ENCODE measurements at places on chromosomes 4 and X. TPM values are rescaled to one million over a fixed set of nuclear protein-coding genes. Genes with fewer than 3 reads are reported as not detected.

Gene SPANXC
- not detected for total RNA-seq

Gene ARMCX2
- 55.0 TPM for total RNA-seq

Gene HPF1
- 15.2 TPM for total RNA-seq

Gene PROM1
- 4.6 TPM for total RNA-seq

Gene CXCL13
- not detected for total RNA-seq

Gene PPARGC1A
- 19.7 TPM for total RNA-seq

Gene MSX1
- total RNA-seq: 6.3 TPM

Gene AP1AR
- 11.7 TPM for total RNA-seq

- peak; percentile 19 for DNase-seq
- H3K27me3 ChIP-seq: no peaks in the 10 kb centered on the region
- H3K4me3 ChIP-seq: no peak overlapping the region
- H3K27ac ChIP-seq: no peak overlapping the region
- H3K4me1 ChIP-seq: no peaks in the 10 kb centered on the region
These were observed 431.6 kb downstream of the IDS start for GRCh38 chrX:149073479-149073878.

- no peak overlapping the region for H3K27ac ChIP-seq
- no peak overlapping the region for H3K4me3 ChIP-seq
- no peaks in the 10 kb centered on the region for H3K36me3 ChIP-seq
- H3K27me3 ChIP-seq: no peaks in the 10 kb centered on the region
These were observed 231.2 kb upstream of the HAND2 start for GRCh38 chr4:173761236-173761635.

DNA sequence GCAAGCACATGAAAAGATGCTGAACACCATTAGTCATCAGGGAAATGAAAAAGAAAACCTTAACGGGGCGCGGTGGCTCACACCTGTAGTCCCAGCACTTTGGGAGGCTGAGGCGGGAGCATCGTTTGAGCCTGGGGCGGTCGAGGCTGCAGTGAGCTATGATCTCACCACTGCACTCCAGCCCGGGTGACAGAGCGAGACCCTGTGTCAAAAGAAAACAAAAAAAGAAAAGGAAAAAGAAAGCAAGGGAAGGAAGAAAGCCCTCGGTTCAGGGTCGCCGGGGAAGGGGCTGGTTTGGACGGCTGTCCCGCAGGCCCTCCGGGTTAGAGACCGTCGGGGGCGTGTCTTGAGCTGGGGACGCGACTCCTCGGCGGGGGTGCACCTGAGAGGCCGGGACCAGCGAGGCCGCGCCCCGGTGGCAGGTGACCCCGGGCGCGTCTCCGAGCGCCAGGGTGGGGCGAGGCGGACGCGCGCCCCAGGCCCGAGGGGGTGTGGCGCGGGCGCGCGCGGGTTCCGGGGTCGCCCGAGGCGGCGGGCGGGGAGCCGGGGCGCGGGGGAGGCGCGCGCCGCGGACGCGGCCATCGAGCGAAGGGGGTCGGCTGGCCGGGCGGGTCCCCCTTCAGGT is 478 bp upstream of the PLXNA3 start:
- no peaks in the 10 kb centered on the region for H3K27me3 ChIP-seq
- peaks cover 16% of the 10 kb centered on the region for H3K36me3 ChIP-seq
- H3K4me3 ChIP-seq: peak overlapping the region; percentile 59
- H3K27ac ChIP-seq: peak overlapping the region; percentile 69
- peaks cover 17% of the 10 kb centered on the region for H3K4me1 ChIP-seq

DNA sequence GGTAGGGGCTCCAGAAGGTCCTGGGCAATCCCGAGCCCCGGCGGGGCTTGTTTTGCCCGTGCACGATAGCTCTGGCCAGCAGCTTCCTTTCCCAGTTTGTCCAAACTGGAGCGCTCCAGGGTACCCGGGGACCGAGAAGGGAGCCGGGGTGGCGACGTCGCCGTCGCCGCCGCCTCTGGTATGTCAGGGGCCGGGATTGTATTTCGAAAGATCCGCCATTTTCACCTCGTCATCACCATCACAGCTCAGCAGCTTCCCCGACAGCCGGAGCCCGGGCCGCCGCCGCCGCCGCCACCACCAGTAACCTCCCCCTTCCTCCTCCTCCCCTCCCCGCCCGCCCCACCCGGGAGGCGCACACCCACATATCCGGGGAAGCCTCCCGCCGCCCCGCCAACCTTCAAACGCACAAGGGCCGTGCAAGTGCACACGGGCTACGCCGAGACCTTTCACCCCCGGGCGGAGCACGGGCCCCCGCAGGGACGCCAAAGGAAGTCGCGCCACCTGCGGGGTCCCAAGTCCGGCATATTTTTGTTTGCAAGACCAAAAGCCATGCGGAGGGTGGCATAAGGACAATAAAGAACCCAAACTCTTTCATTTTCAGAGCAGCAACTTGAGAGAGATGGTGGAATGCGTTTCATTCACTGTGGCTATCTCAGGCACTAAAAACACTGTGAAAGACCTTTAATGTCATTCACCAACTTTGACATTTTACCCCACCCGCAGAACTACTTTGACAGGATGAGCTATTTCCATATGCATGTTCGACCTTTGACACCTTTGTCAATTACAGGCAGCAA is at the start of gene LIN54:
Gene LIN54 (minus strand): TSS at position 302 of the 797 bp plus-strand sequence. CDS start 25,979 bp downstream, outside the sequence.
- peak; percentile 97 for DNase-seq
- H3K27me3 ChIP-seq: no peaks in the 10 kb centered on the region
- peaks cover 49% of the 10 kb centered on the region for H3K4me1 ChIP-seq
- peak within 1 kb of the TSS; percentile 91 for H3K27ac ChIP-seq

- no peak for DNase-seq
- no peak overlapping the region for H3K4me3 ChIP-seq
- H3K27me3 ChIP-seq: no peaks in the 10 kb centered on the region
- no peak overlapping the region for H3K27ac ChIP-seq
- no peaks in the 10 kb centered on the region for H3K4me1 ChIP-seq
These were observed 146.8 kb downstream of the RPA4 start for GRCh38 chrX:97030463-97030862.

GRCh38 chr4:38141808-38142500 is 181.8 kb downstream of the PTTG2 start:
- H3K4me3 ChIP-seq: no peak overlapping the region
- no peak overlapping the region for H3K27ac ChIP-seq
- no peaks in the 10 kb centered on the region for H3K4me1 ChIP-seq
- DNase-seq: no peak
- H3K36me3 ChIP-seq: peaks cover 39% of the 10 kb centered on the region
- H3K27me3 ChIP-seq: no peaks in the 10 kb centered on the region

DNA sequence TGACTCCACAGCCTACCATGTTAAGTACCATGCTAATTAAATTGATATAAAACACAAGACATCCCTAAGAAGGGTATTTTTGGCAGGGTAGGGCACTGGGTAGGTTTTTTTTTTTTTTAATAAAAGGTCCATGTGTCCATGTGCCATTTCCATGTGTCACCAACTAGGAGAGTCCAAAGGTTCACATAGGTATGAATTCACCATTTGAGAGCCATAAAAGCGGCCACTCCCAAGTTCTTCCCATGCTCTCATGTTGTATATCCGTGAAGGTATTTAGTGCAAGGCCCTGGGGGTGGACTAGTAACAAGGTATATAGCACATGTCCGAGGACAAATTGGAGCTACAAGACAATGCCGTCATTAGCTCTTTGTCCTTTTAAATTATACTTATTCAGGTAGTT is 107.3 kb downstream of the PDE5A start:
- H3K27ac ChIP-seq: peak overlapping the region; percentile 25
- no peaks in the 10 kb centered on the region for H3K27me3 ChIP-seq
- peaks cover 26% of the 10 kb centered on the region for H3K36me3 ChIP-seq
- no peak for DNase-seq

DNA sequence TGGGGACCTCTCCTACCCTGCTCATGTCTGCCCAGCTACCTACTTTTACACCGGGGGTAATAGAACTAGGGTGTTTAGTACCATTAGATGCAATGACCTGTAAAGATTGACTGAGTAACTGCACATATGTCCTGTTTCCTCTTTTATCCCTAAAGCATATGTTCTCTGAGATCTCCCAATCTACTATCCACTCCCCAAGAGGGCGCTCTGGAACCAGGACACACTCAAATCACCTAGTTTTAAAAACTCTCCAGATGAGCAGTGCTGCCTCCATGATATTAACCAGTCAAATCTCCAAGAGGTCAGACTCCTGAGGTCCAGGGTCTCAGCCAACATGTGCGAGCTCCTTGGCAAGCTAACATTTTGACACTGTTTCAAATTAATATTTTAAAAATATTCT is 87.0 kb upstream of the TSPAN5 start:
- no peaks in the 10 kb centered on the region for H3K4me1 ChIP-seq
- H3K27ac ChIP-seq: no peak overlapping the region
- no peaks in the 10 kb centered on the region for H3K36me3 ChIP-seq
- no peak overlapping the region for H3K4me3 ChIP-seq
- H3K27me3 ChIP-seq: no peaks in the 10 kb centered on the region

DNA sequence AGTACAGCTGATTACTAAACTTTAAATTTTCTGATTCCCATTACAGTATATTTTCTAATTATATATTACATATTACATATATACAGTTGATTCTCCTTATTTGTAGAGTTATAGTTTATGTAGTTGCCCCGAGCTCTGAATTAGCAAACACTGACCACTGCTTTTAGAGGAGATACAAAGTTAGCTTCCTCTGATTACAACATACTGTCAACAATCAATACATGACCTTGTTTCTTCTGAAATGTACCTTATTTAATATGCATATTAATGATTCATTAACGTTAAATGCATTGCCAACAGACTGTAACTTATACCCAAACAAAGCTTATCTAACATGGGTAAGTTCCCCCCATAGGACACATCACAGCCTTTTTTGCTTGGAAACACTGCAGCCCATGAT is 81.5 kb downstream of the ATP10D start:
- H3K4me3 ChIP-seq: no peak overlapping the region
- no peaks in the 10 kb centered on the region for H3K4me1 ChIP-seq

GRCh38 chr4:147825451-147826287 is 93.8 kb downstream of the ARHGAP10 start:
- peaks cover 7% of the 10 kb centered on the region for H3K36me3 ChIP-seq
- peak overlapping the region; percentile 87 for H3K27ac ChIP-seq
- no peaks in the 10 kb centered on the region for H3K27me3 ChIP-seq
- peak overlapping the region; percentile 10 for H3K4me3 ChIP-seq
- peaks cover 87% of the 10 kb centered on the region for H3K4me1 ChIP-seq

- peaks cover 10% of the 10 kb centered on the region for H3K4me1 ChIP-seq
- H3K27ac ChIP-seq: no peak overlapping the region
- H3K4me3 ChIP-seq: no peak overlapping the region
- H3K27me3 ChIP-seq: no peaks in the 10 kb centered on the region
These were observed 30.2 kb downstream of the SPINK2 start for GRCh38 chr4:56791316-56791715.

DNA sequence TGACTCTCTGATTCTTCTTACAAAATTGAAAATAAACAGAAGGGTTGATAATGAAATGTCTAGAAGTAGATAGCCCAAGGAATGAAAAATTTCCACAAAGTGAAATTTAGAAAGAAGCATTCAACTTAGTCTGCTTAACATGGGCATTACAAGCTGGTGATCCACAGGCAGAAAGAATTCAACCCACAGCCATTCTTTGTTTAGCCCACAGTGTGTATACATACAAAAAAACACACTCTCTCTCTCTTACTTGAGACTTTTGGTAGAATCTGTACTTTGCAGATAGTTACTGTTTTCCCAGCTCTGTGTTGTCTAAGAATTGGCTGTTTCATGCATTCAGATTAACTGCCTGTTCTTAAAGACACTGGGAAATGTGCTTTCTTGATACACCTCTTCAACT is 159.8 kb downstream of the SLC4A4 start:
- H3K27ac ChIP-seq: no peak overlapping the region
- no peaks in the 10 kb centered on the region for H3K27me3 ChIP-seq
- no peaks in the 10 kb centered on the region for H3K4me1 ChIP-seq
- no peak for DNase-seq
- no peak overlapping the region for H3K4me3 ChIP-seq
- no peaks in the 10 kb centered on the region for H3K36me3 ChIP-seq

DNA sequence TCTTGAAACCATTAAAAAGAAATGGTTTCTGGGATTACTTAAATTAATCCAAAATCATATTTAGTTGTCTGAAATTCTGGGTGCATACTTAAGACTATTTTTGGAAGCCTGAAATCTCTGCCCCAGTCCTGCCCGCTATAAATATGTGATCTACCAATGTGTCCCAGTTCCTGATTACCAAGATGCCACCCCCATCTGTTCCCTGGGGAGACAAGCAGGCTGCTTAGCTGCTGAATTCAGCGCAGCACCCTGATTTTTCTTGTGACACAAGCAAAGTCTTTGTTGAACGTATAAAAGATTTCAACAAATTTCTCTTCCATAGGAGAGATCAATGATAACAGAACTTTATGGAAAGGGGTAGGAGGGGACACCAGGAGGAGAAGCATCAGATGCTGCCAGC is 100.6 kb upstream of the PRPS2 start:
- no peaks in the 10 kb centered on the region for H3K27me3 ChIP-seq
- H3K27ac ChIP-seq: no peak overlapping the region
- no peak overlapping the region for H3K4me3 ChIP-seq
- H3K36me3 ChIP-seq: no peaks in the 10 kb centered on the region
- no peaks in the 10 kb centered on the region for H3K4me1 ChIP-seq
- DNase-seq: no peak

GRCh38 chr4:13701937-13702446 is 74.5 kb upstream of the BOD1L1 start:
- H3K36me3 ChIP-seq: no peaks in the 10 kb centered on the region

GRCh38 chrX:31499109-31499508 is 427.3 kb upstream of the FTHL17 start:
- no peak overlapping the region for H3K27ac ChIP-seq
- H3K27me3 ChIP-seq: no peaks in the 10 kb centered on the region
- no peaks in the 10 kb centered on the region for H3K4me1 ChIP-seq
- no peak overlapping the region for H3K4me3 ChIP-seq
- no peaks in the 10 kb centered on the region for H3K36me3 ChIP-seq
- no peak for DNase-seq

- H3K4me1 ChIP-seq: no peaks in the 10 kb centered on the region
- no peaks in the 10 kb centered on the region for H3K27me3 ChIP-seq
- no peak overlapping the region for H3K4me3 ChIP-seq
- H3K36me3 ChIP-seq: no peaks in the 10 kb centered on the region
- no peak for DNase-seq
- no peak overlapping the region for H3K27ac ChIP-seq
These were observed 65.7 kb upstream of the STX18 start for GRCh38 chr4:4607336-4608213.

DNA sequence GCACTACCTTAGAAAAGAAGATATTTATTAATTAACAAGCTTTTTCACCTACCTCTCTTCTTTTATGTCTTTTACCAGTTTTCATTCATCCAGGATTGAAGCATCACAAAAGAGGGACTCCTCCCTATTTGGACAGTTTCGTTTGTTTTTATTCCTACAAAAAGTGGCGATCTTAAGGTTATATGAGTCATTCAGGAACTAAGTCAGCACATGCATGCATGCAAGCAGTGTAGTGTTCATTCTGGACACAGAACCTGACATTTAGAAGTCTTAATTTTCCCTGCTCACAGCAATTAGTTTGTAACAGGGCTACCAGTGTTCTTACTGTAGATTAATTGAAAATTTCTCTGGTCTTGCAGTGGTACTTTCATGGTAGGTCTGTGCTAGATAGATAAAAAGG is 47.9 kb upstream of the QRFPR start:
- no peaks in the 10 kb centered on the region for H3K27me3 ChIP-seq
- no peaks in the 10 kb centered on the region for H3K4me1 ChIP-seq
- H3K27ac ChIP-seq: no peak overlapping the region
- H3K4me3 ChIP-seq: no peak overlapping the region
- no peak for DNase-seq

GRCh38 chr4:39613093-39613656 is 25.5 kb downstream of the SMIM14 start:
- H3K4me1 ChIP-seq: peaks cover 9% of the 10 kb centered on the region
- H3K4me3 ChIP-seq: no peak overlapping the region
- peak overlapping the region; percentile 49 for H3K27ac ChIP-seq
- no peak for DNase-seq
- peaks cover 23% of the 10 kb centered on the region for H3K36me3 ChIP-seq

GRCh38 chr4:34676400-34676799 is 1567.9 kb downstream of the ARAP2 start:
- H3K27ac ChIP-seq: no peak overlapping the region
- H3K36me3 ChIP-seq: no peaks in the 10 kb centered on the region
- no peak overlapping the region for H3K4me3 ChIP-seq
- H3K27me3 ChIP-seq: no peaks in the 10 kb centered on the region
- no peaks in the 10 kb centered on the region for H3K4me1 ChIP-seq

All from esophagus muscularis mucosa (tissue), 4 donors.